Activated CD4-positive, alpha-beta T cell treated with anti-CD3 and anti-CD28 coated beads, Interleukin-2, amount 50 U/mL, for 1 hour (primary cell): ENCODE measurements at places on chromosomes 12 and 14.

- no peak for DNase-seq
Measured at GRCh38 chr12:69497308-69498026, 27.3 kb downstream of the FRS2 start.

DNA sequence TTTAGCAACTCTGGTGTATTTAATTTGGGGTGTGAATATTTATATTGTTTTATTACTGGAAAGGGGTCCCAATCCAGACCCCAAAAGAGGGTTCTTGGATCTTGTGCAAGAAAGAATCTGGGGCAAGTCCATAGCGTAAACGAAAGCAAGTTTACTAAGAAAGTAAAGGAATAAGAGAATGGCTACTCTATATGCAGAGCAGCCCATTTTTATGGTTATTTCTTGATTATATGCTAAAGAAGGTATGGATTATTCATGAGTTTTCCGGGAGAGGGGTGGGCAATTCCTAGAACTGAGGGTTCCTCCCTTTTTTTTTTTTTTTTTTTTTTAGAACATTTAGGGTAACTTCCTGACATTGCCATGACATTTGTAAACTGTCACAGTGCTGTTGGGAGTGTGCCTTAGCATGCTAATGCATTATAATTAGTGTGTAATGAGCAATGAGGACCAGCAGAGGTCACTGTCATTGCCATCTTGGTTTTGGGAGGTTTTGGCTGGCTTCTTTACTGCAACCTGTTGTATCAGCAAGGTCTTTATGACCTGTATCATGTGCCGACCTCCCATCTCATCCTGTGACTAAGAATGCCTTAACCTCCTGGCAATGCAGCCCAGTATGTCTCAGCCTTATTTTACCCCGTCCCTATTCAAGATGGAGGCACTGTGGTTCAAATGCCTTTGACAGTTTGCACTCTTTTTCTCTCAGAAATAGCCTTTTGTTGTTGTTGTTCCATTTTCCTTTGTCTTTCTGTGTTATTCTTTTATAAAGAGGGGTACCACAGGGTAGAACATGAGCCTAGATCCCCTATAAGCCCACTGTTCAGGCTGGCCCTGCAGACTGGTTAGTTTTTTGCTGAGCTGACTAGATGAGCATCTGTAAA lies 75.5 kb upstream of the DCD start:
- peak; percentile 13 for DNase-seq

- DNase-seq, result no peak
Measured at GRCh38 chr14:90440021-90440451, 43.2 kb downstream of the CALM1 start.

- DNase-seq, result no peak
Measured at GRCh38 chr14:56888274-56888673, 78.0 kb upstream of the OTX2 start.

- DNase-seq, result no peak
Measured at GRCh38 chr14:69280746-69281291, 20.9 kb downstream of the GALNT16 start.

- no peak for DNase-seq
Measured at GRCh38 chr12:49133590-49133989, 2.4 kb upstream of the TUBA1B start.

GRCh38 chr14:104767634-104767918 lies 14.6 kb downstream of the SIVA1 start:
- no peak for DNase-seq

- peak; percentile 32 for DNase-seq
Measured at GRCh38 chr14:103679351-103679750, 35.9 kb downstream of the XRCC3 start.

DNA sequence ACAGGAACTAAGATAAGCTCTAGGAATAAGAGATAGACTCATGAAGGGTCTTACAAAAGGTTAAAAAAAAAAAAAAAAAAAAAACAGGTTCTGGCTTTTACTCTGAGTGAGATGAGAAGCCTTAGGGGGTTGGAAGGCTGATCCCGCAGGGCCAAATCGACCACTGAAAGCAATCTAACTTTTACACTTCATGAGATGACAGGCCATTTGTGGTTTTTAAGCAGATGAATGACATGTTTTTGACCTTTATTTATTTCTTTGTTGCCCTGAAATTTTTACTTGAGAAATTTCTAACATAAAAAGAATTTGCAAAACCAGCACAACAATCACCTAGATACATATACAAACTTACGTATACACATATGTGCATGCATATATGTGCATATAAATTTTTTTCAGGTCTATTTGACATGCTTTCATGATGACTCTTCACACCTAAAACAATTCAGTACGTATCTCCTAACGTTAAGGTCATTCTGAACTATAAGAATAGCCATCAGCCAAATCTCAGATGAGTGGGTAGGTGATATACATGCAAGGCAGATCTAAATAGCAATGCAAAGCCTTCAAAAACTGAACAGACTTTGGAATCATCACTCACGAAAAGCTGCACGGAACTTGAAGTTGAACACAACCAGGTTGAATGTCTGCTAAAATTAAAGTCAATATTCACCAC lies 87.0 kb downstream of the R3HDM2 start:
- no peak for DNase-seq

DNA sequence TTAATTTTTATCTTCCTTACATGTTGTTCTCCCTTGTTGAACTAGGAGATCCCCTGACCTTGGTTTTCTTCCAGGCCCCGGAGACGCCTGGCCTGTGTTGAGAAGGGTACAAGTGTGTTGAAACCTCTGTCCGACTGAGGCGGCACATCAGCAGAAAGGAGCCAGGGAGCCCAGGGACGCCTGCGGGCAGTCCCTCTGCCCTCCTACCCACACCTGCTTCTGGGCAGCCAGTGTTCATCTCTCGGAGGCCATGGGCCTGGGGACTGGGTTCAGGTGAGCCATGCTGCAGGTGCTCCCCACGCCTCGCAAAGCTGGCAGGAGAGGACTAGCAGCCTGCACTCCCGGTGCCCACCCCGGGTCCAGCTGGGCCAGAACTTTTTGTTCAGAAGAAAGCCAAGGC lies 39.9 kb upstream of the EIF5 start:
- no peak for DNase-seq

- DNase-seq, result no peak
Measured at GRCh38 chr12:113161415-113162016, 12.0 kb downstream of the CFAP73 start.

DNA sequence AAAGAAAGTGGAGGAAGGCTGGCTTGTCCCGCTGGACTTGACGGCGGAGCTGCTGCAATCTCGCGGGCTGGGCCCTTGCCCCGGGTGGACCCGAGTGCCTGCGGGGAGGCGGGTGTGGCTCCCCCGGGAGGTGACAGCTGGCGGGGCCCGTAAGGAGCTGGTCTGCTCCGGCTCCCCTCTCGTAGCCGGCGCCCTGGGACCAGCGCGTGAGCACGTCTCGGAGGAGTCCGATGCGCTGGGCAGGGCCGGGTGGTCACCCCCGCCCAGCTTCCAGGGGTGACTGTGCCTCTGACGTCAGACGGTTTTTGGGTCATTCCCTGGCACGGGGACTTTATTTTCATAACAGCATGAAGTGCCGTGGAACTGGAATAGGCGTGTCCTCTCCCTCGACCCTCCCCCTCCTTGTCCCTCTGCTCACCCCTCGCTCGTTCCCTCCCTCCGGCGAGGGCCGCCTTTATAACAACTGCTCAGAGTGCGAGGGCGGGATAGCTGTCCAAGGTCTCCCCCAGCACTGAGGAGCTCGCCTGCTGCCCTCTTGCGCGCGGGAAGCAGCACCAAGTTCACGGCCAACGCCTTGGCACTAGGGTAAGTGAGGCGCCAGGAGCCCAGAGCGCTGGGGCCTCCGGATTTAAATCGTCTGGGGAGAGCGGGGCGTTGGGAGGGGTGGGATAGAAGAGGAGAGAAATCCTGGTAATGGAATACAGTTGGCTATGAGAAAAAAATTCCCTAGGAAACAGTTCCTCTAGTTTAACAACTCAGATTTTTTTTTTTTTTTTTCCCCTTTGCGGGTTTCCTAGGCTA lies at the start of gene GPRC5A:
Gene GPRC5A, plus strand, starts transcription at position 483 of the 801 bp plus-strand sequence. CDS start 16,688 bp downstream, outside the sequence.
- peak; percentile 19 for DNase-seq

DNA sequence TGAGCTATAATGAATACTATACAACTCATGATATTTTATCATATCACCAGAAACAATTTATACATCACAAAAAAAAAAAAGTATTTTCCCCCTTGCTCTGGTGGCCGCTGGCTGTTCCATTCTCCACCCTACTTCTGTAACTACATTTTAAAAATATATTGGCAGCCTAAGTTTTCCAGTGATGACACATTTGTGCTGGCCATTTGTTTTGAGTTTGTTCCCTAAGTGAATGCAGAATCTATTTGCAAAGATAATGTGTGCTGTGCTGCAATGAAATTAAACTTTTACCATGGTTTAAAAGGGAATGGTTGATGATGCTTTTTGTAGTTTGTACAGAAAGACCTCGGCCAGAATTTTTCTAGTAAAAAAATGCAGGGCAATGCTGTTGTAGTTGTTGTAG lies 1092.8 kb downstream of the TMTC2 start:
- DNase-seq, result no peak

- no peak for DNase-seq
Measured at GRCh38 chr12:30437616-30438015, 258.1 kb downstream of the IPO8 start.

DNA sequence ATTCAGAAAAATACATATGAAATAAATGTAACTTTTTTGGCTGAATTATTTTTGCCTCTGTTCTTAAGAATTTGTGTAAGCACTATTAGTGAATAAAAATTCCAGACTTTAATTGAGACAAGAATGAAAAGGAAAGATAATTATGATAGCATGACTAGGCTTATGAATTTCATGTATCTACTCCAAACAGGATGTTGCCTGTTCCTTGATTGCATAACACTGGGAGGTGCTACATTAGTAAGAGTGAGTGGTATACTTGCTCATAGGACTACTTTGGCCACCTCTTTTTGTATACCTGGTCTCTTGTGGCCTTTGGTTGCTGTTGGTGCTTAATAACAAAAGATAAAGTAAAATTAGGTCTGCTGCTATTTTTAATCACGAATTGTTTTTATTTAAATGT lies 112.8 kb downstream of the NAV3 start:
- DNase-seq, result no peak

DNA sequence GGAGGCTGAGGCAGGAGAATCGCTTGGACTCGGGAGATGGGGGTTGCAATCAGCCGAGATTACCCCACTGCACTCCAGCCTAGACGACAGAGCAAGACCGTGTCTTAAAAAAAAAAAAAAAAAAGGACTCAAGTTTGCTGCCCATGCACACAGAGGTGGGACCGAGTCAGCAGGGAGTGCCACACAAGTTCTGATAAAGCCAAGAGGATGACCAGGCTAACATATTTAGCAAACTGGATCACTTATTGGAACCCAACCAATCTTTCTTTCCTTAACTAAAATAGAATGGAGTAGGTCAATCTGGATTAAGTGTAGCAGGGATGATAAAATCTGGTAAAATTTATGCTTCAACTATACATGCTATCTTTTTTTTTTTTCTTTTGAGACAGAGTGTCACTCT lies 190.4 kb upstream of the FOXN3 start:
- no peak for DNase-seq

- no peak for DNase-seq
Measured at GRCh38 chr12:93540466-93540865, 32.0 kb upstream of the SOCS2 start.

GRCh38 chr14:34180434-34180833 lies 229.6 kb upstream of the EGLN3 start:
- DNase-seq, result no peak

- DNase-seq, result no peak
Measured at GRCh38 chr14:20539906-20540305, 20.9 kb downstream of the RNASE9 start.

DNA sequence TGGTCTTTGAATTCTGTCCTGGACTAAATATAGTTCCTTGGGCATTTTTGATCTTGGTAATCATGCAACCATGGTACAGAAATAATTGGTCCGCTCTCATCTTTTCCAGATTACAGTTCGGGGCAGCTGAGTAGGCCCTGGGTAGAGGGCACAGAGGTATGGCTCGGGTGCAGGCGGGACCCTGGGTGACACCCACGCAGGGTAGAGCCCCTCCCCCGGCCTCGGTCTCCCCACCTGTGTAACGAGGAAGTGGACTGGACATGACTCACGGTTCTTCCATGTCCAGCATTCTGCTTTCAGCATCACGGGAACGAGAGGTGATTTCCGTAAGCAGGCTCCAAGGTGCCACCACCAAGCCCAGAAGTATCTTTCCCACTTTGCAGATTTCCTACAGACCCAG lies 91.0 kb upstream of the DIO3 start:
- no peak for DNase-seq

DNA sequence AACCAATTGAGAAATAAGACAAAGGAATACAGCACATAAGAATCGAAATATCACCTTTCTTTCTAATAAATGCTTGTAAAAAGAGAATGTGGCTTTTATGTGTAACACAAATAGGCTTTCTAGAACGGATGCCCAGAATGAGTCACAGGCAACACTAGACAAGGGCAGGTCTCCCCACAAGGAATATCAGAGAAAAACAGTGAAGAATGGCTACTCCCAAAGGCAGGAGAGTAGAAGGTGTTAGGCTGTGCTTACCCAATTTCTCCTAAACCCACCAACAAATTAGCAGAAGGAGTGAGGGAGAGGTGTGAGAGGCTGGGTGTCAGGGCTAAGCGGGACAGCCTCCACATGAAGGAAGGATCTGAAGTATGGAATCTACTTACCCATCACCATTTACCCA lies 55.2 kb downstream of the GALNT4 start:
- DNase-seq, result no peak

GRCh38 chr14:76926521-76927251 lies 100.5 kb downstream of the LRRC74A start:
- DNase-seq, result peak; percentile 68

DNA sequence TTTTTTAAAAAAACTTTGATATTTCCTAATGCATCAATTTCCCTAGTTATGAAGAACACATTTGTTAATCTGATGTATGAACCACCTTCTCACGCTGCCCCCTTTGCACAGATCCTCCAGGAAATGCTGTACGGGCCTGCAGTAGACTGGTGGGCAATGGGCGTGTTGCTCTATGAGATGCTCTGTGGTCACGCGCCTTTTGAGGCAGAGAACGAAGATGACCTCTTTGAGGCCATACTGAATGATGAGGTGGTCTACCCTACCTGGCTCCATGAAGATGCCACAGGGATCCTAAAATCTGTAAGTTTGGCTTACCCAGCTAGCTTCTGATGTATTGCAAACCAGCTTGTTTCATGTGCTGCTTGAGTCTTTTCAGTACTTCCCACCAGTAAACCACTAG lies 165.0 kb upstream of the HIF1A start:
- DNase-seq, result no peak

- no peak for DNase-seq
Measured at GRCh38 chr12:11412731-11413130, 17.4 kb upstream of the PRB2 start.

GRCh38 chr14:71469643-71470335 lies 462.4 kb upstream of the RGS6 start:
- DNase-seq, result no peak

- DNase-seq, result no peak
Measured at GRCh38 chr14:56552615-56553014, 27.0 kb upstream of the TMEM260 start.

- DNase-seq, result no peak
Measured at GRCh38 chr12:46384451-46385309, 12.1 kb upstream of the SLC38A2 start.
